ENCODE measurements at places on chromosomes 1 and 21. TPM values are rescaled to one million over a fixed set of nuclear protein-coding genes. Genes with fewer than 3 reads are reported as not detected.

DNA sequence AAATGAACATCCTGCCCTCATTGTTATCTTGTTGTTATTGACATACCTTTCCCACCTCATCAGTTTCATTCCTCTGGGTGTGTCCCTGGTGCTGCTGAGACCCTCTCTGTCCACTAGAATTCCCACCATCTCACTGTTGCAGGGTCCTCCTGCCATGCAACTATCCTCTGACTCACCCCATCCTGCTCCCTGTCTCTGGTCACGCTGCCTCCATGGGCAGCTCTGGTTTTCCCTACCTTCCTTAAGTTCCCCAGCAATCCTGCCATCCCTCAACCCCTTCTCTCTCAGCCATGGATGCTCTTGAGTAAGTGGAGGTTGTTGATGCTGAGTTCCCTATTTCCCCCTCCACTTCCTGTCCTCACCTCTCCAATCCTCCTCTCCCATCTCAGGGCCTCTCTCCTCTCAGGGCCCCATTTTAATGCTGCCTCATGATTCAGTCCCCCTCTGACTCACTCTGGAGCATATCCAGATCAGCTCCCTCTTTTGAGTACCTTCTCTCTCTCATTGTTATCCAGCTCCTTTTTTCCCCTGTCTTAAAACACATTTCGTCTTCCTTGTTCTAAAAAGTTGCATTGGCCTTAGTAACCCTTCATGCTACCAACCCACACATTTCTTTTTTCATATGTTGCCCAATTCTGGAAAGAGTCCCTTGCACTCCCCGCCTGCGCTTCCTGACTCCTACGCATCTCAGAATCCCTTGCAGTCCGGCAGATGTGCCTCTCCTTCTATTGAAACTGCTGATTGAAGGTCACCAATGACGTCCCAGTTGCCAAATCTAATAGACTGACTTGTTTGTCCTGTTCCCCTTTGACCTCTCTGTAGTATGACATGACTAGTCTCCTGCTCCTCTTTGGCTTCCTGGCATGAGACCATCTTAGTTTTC lies 92.0 kb downstream of the CNIH3 start:
- no peak overlapping the region for H3K4me3 ChIP-seq
- H3K27me3 ChIP-seq = no peaks in the 10 kb centered on the region
- H3K4me1 ChIP-seq = peaks cover 9% of the 10 kb centered on the region

GRCh38 chr1:109255097-109255651 lies 5.8 kb downstream of the CELSR2 start:
- H3K36me3 ChIP-seq = no peaks in the 10 kb centered on the region
- no peak for DNase-seq
- no peak overlapping the region for H3K4me3 ChIP-seq
- H3K27ac ChIP-seq = no peak overlapping the region

DNA sequence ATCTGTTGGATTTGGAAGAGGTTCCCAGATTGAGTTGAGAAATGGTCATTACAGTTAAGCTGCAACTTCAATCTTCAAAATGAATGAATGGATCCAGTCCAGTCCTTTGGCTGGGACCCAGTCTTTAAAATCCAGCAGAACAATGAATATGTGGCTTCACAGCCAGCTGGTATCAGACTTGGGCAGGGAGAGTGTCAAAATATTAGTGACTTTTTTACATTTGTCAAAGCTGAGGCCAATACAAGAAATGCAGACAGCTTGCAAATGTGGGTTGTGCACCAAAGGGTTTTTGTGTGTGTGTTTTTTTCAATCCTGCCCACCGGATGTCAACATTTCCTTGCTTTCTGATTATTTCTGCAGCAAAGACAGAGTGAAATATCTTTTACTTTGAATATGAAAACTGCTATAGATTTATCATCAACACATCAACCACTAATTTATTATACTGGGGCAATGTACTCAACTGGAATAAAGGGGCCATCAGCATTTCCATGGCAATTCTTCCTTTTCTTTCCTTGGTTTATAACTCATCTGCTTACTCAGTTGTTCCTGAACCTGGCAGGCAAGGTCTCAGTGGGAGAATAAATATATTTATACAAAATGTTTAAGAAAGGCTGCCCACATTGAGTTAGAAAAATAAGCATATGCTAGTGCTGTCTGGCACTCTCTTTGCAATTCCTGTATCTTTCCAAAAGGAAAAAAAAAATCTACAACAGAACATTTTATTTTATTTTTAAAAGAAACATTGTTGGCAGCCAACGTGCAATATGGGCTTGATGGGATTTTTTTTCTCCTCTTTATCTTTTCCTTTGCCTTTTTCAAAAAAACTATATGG lies 491.6 kb upstream of the C1orf87 start:
- no peak for DNase-seq
- H3K4me3 ChIP-seq = no peak overlapping the region
- no peaks in the 10 kb centered on the region for H3K27me3 ChIP-seq
- no peaks in the 10 kb centered on the region for H3K4me1 ChIP-seq

Gene DDR2
- total RNA-seq = 2.7 TPM

Gene DNMT3L
- total RNA-seq = 0.25 TPM

Data from liver (tissue), 10 donors.